ENCODE measurements at places on chromosomes 2 and 18.

DNA sequence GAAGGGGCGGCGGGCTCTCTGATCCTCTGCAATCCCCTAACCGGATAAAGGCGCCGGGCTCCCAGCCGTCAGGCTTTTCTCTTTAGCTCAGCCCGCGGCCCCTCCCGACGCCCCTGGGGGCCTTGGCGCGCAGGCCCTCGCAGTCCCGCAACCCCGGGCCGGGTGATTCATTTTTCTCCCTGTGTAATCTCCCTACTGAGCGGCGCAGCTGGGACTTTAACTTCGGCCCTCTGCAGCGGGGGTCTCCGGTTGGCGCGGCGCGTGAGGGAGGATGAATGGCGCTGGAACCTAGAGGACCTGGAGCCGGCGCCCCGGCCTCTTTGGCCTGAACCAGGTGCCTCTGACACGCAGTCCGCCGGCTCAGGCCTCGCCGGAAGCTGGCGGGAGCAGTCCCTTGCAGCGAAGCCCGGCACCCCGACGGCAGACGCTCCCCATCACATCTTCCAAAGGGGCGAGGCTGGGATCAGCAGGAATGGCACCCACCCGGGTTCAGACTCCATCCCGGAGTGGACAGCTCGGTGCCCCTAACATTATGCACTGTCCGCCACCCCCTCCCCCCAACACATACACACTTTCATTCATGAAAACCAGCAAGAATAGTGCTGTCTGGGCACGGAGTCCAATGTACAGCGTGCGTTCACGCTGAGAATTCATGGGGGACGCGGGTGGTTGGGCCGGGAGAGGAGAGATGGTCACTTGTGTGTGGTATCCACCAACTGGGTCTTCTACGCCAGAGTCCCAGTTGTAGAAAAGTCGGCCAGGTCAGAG lies 1.2 kb downstream of the CNGA3 start:
- no peak for DNase-seq

- no peak for DNase-seq
Measured at GRCh38 chr2:199457147-199458008, at the start of gene SATB2. Gene SATB2 (minus strand): TSS chr2:199457939. CDS start chr2:199456037, 1,902 bp downstream.

DNA sequence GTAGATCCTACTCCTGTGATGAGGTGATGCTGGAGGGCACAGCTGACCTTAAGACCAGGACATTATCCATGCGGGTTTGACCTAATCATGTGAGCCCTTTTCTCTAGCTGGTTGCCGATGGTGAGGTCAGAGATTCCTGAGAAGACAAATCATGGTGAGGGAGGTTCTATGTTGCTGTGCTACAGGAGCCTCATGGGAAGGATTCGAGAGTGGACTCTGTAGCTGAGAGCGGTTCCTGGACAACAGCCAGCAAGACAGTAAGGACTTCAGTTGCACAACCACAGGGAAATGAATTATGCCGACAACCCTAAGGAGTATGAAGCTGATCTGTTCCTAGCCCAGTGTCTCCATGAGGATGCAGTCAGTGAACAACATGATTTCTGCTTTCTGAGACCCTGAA lies 80.4 kb downstream of the EPB41L3 start:
- DNase-seq: peak; percentile 98

DNA sequence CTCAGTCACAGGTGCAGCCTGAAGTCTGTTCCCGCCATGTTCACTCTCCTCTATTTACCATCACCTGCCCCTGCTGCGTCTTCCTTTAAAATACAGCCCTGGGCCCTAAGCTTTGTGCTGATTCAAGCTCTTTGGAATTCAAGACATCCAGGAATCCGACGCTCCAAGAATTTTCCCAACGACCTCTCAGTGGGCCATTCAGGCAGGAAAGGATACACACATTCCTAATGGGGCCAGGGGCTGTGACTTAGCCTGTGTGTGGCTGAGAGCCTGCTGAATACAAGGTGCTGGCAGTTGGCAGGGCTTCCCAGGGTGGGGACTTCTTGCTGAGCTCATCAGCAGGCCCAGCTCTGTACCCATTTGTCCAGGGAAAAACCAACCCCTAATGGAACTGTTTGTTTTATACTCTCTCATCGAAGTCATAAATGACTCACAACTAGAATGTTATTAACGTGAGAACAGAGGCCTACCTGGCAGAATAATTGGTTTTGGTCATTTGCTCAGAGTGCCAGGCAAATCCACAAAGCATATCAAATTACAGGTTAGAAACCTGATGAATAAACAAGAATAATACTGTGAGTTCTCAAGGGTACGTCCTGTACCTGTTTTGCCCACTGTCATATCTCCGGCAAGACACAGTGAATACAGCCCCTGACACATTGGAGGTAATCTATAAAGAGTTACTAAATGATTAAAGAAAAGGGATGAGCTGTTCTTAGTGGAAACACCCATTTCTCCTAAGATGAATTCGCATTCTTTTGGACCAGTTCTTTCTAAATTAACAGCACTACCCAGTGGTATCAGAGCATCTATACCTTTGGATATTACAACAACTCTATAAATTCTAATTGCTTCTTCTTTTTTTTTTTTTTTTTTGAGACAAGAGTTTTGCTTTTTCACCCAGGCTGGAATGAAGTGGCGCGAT lies 12.6 kb upstream of the KCMF1 start:
- DNase-seq: peak; percentile 89

- DNase-seq: peak; percentile 30
Measured at GRCh38 chr2:187500585-187501359, 52.7 kb upstream of the CALCRL start.

DNA sequence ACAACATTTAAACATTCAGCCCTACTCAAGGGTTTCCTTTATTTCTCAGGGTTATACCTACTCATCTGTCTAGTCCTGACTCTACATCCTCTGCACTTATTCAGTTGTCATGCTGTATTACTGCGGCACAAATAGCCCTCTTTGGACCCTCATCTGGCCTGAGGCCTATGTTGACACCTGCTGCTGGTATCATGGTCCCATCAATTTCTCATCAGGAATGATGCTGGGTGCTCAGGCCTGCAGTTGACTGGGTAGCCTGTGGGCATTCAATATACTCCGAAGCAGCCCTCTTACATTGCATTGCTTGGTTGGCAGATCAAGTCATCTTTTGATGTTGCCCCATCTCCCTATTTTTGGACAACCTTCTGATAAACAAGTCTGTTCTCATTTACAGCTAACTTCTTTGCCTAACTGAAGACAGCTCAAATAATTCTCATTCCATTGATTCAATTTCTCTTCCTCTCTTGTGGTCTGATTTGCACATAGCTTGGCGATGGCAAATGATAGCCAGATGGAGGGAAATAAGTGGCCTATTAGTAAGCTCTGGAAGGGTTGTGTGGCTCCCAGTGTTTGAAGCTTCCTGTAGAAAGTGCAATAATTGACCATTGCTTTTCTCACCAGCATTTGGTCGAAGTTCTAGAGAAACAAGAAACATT lies 19.1 kb upstream of the MC4R start:
- DNase-seq: no peak

DNA sequence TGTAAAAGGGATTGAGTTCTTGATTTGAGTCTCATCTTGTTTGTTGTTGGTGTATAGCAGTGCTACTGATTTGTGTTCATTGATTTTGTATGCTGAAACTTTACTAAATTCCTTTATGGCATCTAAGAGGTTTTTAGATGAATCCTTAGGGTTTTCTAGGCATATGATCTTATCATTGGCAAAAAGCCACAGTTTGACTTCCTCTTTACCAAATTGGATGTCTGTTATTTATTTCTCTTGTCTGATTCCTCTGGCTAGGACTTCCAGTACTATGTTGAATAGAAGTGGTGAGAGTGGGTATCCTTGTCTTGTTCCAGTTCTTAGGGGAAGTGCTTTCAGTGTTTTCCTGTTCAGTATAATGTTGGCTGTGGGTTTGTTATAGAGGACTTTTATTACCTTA lies 4.8 kb downstream of the ANKAR start:
- DNase-seq: no peak

- DNase-seq: peak; percentile 83
Measured at GRCh38 chr2:172285010-172285621, 142.3 kb upstream of the ITGA6 start.

DNA sequence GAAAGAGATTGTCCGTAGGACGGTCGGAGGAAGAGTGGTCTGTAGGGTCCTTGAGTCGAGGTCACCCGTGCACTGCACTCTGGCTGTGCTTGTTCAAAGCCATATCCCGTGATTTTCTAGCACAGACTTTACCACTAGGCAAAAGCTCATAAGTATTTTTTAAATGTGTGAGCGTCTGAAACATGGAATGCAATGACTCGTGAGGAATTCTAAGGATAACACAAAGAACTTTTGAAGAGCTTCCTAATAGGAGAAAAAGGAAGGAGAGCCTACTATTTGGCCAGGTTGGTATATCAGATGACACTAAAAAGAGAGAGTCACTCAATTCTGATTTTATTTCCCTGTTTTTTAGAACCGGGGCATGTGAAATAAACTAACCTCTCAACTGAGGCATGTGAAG lies 68.3 kb downstream of the CD28 start:
- DNase-seq: no peak

DNA sequence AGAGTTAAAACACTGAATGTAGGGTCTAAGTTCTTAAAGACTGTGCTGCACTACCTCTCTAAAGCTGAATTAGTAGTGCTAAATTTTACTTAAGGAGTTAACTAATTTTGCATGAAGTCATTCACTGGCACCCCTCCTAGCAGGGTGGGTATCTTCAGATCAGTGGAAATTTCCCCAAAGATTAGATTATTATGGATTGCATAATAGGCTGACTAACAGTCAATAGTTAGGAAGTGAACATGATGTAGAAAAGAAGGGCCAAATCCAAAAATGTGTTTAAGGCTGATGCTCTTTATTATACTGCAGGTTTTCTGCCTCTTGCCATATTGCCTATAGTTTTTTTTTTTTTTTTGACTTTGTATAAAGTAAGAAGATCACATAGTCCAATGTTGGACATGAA lies 5.2 kb downstream of the ZNF638 start:
- no peak for DNase-seq

DNA sequence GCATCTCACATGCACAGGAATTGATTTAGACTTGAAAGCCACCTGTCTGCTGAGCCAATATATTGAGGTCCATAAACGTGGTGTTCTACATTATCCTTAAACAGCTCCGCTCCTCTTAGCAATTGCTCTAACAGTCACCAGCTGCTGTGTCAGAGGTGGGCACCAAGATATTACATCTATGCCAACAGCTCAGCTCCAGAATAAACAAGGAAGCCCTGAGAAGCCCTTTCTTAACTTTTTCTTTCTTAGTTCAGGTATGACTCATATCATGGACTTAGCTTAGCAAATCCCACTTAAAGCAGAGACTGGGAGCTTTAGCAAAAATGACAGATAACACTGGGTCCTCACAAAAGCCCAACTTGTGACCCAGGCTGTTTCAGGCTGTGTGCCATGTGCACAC lies 436.6 kb downstream of the IRS1 start:
- peak; percentile 35 for DNase-seq

GRCh38 chr2:109126501-109126860 lies 2.5 kb upstream of the SH3RF3 start:
- DNase-seq: peak; percentile 67

GRCh38 chr2:55395724-55396605 lies 23.7 kb downstream of the CCDC88A start:
- no peak for DNase-seq

DNA sequence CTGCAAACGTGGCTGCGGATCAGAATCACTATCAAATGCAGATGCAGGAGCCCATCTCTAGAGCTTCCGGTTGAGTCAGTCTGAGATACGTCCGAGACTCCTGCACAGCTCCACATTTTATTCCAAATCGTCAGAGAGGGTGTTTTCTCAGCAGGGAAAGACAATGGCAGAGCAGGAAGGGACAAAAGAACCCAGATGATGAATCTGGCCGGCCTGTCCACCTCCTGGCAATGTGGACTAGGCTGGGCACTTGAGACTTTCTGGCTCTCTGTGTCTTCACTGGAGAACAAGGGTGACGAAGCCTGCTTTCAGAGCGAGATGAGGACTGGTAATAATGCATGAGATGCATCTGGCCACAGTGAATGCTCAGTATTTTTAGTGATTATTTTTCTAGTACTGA lies 255.9 kb upstream of the MYT1L start:
- DNase-seq: no peak

DNA sequence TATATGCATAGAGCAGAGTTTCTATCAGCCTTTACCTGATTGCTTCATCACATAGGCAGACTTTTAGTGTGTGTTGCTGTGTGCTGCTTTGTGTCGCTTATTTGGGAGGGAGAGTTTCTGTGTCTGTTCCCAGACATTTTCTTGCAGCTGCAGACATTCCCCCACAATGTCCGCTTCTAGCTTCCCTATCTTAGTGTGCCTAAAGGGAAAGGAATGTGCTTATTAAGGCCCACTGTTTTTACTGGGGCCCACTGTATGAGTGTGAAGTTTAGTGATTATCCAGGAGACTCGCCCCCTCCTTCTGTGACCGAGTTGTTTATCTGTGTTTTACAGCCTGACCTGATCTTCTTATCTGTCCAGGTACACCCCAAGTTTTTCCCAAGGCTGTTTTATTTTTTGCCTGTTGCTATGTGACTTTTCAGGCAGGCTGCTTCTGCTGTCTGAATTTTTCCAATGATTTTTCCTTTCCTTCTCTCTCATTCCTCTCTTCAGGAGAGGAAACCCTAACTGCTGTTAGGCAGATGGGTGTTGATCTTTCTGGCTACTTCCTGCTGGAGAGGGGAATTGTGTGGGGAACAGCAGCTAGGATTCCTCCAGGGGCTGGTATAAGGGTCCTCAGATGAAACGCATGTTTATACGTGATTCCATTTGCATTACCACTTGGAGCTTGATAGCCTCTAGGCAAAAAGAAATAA lies 47.6 kb downstream of the STK17B start:
- DNase-seq: no peak

GRCh38 chr2:78890935-78891334 lies 134.6 kb upstream of the REG3G start:
- DNase-seq: no peak

DNA sequence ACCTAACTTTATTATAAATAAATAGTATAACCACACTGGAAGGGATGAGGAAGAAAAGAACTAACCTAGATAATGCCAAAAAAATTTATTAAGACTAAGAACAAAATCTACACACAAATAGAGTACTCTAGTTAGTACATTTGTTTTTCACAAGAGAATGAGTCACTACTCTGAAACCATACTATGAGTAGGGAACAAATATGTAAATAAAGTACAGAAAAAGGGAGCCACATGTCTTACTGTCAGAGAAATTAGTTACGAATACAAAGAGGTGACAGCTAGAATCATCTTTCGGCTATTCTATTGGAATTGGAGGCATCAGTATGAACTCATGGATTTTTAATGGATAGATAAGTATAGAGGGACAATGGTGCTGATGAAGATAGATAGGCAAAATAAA lies 150.5 kb downstream of the COPS8 start:
- DNase-seq: no peak

GRCh38 chr2:166335284-166335683 lies 40.5 kb downstream of the SCN9A start:
- DNase-seq: no peak

- DNase-seq: peak; percentile 20
Measured at GRCh38 chr2:62586981-62587380, 81.0 kb upstream of the TMEM17 start.

All from skeletal muscle cell (primary cell).